Transverse colon (tissue), 4 donors: ENCODE measurements at places on chromosomes 6 and 20.
A peak's percentile ranks its signal among the peaks of the same experiment; 100 is the strongest.

- DNase-seq: no peak
Observed at GRCh38 chr6:124131259-124131658, 327.6 kb downstream of the NKAIN2 start.

DNA sequence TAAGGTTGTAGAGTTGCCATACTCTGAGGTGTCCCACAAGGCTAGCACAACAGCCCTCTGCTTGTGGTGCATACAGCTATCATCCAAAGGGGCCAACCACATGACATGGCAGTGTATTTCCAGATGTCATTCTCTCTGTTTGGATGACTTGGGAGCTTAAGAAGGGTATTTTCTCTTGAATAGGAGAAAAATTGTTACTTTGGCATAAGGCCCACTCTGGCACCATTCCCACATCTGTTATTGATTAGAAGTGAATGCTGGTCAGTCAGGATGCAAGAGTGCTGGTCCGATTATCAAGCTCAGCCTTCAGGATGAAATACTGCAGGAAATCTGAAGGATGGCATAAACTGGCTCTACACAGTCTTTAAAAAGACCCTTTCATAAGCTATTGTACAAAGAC lies 83.6 kb upstream of the C20orf144 start:
- DNase-seq: no peak

DNA sequence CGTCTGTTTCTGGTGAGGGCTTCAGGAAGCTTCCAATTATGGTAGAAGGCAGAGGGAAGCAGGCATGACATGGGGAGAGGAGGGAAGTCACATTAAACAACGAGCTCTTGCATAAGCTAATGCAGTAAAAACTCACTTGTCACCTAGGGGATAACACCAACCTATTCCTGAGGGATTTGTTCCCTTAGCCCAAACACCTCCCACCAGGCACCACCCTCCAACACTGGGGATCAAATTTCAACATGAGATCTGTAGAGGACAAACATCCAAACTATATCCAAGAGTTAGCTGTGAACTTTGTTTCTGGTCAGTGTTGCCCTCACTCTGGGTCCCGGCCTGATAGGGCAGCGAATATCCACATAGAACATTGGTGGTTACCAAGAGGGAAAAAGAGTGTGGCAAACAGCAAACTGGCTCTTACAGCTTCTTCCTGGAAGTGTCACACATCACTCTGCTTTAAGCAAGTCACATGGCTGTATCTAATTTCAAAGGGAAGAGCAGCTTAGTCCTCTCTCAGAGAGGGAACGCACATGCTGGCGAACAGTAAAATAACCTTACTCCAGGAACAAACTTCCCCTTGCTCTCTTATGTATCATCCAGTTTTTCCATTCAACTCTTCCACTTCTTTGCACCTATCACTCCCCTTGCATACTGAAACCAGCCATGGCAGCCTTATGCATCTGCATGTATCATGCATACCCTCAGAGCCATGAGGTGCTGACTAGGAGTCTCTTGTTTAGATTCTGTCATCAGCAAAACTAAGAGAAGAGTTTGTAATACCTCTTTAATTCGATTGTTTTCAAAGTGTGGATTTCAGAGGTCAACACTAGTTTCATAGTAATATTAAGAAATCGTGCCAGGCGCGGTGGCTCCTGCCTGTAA lies 4.8 kb upstream of the MOCS1 start:
- DNase-seq: no peak

DNA sequence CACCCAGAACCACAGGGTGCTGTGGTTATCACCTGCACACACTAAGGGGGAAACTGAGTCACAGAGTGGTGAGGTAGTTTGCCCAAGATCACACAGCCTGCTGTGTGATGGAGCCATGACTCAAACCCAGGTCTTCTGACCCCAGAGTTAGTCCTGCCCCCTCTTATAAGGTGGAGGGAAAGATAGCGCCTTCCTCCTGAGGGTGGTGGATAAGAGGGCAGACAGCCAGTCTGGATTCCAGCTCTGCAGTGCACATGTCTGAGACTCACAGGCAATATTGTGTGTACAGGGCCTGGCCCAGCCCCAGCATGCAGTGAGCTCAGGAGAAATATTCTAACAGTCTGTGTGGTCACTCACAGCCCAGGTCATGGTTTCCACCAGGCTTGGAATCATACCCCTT lies 393.7 kb downstream of the CDH4 start:
- no peak for DNase-seq

DNA sequence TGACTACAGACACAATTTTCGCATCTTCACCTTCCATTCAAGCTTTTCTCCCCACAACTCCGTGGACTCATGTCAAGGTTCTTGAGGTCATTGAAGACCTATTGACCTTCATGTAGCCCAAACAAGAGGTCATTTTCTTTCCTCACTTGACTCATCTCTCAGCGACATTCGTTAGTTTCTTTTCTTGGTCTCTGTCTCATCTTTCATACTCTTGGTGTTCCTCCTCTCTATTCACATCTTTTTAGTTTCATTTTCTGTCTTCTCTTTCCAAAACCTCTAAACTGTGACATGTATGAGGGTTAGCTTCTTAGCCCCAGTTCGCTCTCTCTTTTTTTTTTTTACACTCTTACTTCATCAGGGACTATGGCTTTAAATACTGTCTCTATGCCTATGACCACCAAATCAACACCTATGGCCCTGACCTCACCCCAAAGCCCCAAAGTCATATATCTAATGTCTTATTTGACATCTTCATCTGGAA lies 128.6 kb upstream of the BACH2 start:
- no peak for DNase-seq

GRCh38 chr6:85961125-85961524 lies 318.4 kb upstream of the SYNCRIP start:
- DNase-seq: no peak

DNA sequence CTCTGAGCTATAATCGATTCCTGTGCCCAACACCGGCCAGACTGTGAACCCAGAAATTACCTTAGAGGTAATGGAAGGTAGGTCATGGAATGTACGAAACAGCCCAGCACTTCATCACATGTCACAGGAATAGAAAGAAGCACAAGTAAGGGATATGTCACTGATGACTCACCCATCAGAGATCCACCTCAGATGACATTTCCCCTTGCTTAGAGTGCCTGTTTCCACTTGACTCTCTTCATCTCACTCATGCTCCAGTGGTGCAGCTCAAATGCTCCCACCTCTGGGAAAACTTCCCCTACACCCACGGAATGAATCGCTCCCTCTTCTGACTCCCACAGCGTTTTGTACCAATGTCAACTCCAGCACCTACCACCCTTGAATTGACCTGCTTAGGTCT lies 381.6 kb upstream of the CNR1 start:
- DNase-seq: no peak

- no peak for DNase-seq
Observed at GRCh38 chr6:3045369-3045768, 22.9 kb upstream of the RIPK1 start.

- no peak for DNase-seq
Observed at GRCh38 chr20:52104546-52105441, 86.8 kb downstream of the ZFP64 start.

DNA sequence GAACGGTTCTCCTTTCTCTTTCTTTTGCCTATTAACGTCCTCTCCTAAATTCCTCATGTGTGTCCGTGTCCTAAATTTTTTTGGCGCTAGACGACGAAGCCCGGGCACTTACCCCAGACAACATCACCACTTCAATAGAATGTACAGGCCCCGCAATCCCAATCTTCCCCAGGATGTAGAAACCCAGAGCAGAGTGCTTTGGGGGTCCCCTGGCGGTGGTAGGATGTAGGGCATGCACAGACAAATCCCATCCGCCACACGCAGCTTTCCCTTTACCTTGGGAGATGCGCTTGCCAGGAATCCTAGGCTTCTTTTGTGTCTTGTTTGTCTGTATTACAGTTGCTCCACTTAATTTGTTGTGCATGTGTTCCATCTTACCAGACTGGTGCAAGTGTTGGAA lies 417.3 kb upstream of the ARID1B start:
- no peak for DNase-seq

GRCh38 chr20:32444474-32445220 lies 86.5 kb downstream of the ASXL1 start:
- peak; percentile 2 for DNase-seq

DNA sequence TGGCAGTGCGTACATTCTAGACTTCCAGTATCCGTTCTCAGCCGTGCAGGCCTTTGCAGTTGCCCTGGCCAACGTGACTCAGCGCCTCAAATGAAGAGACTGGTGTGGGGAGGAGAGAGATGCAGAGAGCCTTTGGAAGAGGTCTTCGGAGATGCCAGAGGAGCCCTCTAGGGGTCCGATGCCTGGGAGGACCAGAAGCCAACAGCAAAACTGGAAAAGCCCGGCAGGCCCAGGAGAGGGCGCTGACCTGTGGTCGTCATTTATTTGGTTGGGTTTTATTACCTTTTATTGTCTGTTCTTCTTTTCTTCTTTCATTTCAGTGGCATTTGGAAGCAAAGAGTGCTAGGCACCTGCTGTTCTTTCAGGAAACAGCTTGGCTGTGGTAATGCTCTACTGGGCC lies 53.3 kb upstream of the TMEM181 start:
- DNase-seq: no peak

- DNase-seq: no peak
Observed at GRCh38 chr6:112325444-112325843, 21.7 kb upstream of the RFPL4B start.

DNA sequence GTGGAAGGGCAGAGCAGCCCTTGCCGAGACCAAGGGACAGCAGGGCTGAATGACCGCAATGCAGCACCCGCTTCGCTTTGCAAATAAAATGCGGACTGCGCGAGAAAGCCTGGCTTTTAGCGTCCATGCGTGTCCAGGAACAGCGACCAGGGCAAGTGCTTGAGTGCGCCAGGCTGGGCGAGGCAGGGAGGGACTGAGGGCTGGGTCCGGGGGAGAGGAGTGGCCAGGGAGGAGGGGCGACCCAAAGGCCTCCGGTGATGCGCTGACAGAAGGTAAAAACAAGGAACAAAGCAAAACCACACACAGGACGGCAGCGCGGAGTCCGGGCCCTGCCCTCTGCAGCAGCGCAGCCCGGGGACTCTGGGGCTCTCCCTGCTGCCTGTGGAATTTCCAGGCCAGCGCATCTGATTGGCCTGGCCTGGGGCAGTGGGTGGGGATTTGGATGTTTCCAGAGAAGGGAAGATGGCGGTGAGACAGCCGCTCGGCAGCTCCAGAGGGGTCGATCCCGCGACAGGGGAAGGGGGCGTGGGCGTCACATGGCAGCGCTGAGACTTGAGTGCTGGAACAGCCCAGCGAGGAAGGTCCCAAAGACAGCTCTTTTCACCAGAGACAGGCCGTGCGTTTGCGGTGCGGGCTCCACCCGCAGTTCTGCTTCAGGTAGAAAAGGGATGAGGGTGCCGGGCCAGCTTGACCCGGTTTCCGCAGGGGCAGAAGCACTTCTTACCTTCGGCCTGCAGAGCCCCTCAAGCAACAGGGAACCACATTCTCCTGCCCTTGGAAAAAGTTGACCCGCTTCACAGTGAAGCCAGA lies 51.8 kb downstream of the SSR1 start:
- peak; percentile 86 for DNase-seq

DNA sequence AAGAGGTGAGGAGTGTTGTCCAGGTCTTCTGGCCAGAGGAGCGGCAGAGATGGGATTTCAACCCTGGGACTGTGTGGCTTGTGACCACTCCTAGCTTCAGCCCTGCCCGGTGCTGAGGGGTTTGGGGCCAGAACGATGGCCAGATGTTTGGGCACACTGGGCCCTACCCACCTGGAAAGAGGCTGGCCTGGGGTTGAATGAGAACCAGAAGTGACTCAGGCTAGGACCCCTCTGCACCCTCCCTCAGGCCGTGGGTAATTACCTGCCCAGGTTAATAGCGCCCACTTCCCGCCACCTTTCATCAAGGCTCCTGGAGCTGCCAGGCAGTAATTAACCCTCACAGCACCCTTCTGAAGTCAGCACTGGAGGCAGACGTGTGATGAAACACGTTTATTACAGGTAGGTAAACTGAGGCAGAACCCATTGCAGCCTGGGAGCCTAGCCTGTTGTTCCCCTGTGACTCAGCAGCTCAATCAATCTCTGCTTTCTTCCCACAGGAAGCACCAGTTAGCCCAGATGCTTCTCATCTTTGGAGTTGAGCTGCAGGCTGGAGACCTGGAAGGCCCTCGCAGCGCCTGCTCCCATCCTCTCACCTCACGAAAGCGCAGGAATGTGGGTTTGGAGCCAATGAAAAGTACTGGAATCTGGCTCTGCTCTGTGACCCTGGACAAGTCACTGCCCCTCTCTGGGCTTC lies 120.8 kb downstream of the CEBPB start:
- no peak for DNase-seq

- no peak for DNase-seq
Observed at GRCh38 chr20:47949230-47949629, 163.9 kb upstream of the SULF2 start.

DNA sequence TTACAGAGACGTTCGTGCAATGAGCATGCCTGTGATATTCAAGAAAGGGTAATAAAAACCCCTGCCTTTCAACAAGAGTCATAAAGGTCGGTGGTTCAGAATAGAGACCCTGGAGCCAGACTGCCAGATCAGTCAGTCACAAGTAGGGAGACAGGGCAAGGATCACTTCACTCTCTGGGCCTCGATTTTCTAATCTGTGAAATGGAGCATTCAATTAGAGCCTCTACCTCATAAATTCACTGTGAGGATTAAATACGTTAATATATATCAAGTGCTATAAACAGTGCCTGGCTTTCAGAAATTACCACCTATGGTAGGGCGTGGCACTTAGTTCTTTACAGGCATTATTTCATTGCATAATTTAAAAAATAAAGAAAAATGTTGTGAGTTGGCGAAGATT lies 43.7 kb upstream of the EYA2 start:
- no peak for DNase-seq

- no peak for DNase-seq
Observed at GRCh38 chr6:89657445-89658158, 19.1 kb upstream of the LYRM2 start.

GRCh38 chr6:43405354-43405753 lies 22.0 kb upstream of the ABCC10 start:
- DNase-seq: no peak

- DNase-seq: no peak
Observed at GRCh38 chr20:51609251-51609650, 66.7 kb upstream of the NFATC2 start.

DNA sequence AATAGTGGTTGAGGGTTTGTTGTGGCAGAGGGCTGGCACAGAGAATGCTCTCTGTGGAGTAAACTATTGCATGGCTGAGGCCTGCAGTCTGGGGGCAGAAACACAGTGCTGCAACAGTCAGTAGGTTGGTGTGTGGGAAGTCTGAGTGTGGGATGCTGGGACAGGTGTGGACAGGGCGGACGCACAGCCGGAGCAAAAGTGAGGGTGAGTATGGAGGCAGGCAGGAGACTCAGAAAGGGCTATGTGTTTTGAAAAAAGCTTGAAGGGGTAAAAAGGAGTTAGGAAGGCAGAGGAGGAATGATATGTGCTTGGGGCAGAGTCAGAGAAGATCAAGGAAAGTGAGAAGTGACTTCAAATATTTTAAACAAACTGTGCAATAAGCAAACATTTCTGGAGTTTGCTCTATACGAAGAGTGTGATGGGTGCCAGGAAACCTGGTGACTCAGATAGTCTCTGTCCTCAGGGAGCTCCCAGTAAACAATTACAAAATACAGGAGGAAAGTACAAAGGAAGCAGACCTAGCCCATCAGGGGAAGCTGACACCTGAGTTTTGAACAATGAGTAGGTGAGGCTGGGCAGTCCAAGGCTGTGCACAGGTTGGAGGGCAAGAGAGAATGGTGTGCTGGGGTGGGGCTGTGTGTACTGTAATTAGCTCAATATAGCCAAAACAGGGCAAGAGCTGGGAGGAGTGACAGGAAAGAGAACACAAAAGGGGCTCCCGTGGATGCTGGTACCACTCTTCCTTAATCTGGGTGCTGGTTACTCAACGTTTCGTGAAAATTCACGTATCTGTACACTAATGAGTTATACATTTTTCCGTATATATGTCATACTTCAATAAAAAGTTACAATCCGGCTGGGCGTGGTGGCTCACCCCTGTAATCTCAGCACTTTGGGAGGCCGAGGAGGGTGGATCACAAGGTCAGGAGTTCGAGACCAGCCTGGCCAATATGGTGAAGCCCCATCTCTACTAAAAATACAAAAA lies 55.2 kb downstream of the PIGU start:
- DNase-seq: peak; percentile 58
